ENCODE measurements at places on chromosomes 1 and 21.

GRCh38 chr1:182235604-182235951 is 156.0 kb downstream of the GLUL start:
- no peak for DNase-seq

DNA sequence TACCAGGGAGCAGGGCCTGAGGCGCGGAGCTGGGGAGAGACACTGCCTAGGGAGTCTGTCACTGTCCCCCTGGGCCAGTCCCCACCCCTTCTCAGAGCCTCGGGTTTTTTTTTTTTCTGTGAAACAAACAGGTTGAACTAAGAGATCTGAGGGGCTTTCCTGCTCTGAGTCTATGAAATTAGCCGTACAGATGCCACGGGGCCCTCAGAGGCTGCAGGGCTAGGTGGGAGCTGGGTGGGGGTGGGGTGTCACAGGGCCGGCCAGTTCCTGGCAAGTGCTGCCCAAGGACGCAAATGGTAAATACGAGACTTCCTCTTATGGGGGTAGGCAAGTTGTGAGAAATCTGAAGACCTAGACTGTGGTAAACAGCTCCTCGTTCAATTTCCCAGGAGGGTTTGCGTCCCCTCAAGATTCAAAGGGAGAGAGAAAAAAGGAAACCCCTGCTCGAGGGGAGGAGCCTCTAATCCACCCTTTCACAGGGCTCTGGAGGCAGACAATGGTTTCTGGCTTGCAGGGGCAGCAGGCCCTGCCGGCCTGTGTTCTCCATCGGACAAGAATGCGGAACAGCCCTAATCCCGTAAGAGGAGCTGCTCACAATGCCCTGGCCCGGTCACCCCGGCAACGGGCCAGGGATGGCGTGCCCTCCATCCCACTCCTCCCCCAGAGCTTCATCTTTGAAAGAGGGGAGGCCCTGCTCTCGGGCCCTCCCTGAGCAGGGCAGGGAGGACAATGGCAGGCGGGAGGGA is 7.8 kb downstream of the NUAK2 start:
- peak; percentile 43 for DNase-seq

DNA sequence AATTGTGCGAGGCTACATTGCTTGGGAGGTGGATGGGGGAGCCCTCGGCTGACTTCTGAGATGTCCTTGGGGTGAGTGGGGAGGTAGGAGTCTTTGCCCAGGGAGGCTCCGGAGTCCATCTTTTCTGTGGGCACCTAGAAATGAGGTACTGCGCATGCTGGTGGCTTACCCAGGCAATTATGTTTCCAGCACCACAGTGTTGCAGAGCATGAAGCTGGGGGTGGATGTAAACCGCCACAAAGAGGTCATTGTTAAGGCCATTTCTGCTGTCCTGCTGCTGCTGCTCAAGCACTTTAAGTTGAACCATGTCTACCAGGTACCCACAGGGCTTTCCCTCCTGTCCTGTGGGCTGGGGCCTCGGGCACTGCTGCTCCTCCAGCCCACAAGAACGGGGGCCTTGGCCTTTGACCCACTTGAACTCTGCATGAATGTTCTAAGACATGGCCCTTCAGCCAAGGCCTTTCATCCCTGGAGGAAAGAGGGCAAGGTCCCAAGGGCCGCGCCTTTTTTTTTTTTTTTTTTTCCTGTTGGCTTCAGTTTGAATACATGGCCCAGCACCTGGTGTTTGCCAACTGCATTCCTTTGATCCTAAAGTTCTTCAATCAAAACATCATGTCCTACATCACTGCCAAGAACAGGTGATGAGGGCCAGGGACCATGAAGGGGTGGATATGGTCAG is 14.6 kb downstream of the STRIP1 start:
- DNase-seq = no peak

DNA sequence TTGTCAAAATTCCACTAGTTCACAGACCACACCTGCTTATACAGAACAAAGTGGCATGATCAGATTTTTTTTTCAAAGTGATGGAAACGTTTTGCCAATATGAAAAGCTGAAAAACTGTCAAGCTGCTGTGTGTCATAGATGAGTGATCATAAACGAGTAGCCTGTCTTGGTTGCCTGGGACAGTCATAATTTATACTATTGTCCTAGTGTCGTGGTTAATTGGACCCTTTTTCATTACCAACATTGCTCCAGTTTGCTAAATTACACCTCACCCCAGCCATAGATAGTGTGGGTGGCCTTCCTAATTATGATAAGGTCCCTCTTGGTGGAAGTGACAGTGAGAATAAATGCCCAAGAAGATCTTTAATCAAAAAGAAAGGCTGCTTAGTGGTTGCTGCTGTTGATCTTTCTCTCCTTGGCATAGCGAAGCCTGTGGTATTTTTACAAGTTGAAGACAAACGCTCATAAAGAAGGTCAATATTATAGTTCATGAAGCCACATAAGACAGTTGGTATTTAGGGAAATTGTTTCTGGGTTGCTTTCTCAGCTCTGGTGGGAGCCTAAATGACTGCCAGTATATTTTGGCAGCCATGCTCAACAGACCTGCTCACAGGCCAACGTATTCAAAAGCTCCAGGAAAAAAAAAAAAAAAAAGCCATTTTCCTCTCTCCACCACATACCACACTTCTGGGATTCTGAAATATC is 478.1 kb downstream of the PLA2G4A start:
- no peak for DNase-seq

DNA sequence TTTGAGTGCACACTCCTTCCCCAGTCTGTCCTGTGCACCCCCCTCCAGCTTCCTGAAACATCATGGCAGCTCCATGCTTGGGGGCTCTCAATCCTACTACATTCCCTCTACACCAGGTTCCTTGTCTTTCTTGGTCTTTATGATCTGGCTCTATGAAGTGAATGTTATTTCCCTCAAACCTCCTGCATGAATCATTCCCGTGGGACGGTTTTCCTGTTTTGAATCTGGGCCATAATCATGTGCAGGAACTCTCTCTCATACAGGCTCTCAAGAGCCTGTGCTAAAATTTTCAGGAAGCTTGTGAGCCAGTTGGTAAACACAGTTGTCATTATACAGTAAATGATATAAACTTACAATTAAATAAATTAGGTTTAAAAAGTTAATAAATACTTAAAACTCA is 89.8 kb upstream of the KCNE2 start:
- DNase-seq = no peak
